PC-9 (cell line): ENCODE measurements at places on chromosomes 6 and 20. TPM values are rescaled to one million over a fixed set of nuclear protein-coding genes. Genes with fewer than 3 reads are reported as not detected.
A peak's percentile ranks its signal among the peaks of the same experiment; 100 is the strongest.

DNA sequence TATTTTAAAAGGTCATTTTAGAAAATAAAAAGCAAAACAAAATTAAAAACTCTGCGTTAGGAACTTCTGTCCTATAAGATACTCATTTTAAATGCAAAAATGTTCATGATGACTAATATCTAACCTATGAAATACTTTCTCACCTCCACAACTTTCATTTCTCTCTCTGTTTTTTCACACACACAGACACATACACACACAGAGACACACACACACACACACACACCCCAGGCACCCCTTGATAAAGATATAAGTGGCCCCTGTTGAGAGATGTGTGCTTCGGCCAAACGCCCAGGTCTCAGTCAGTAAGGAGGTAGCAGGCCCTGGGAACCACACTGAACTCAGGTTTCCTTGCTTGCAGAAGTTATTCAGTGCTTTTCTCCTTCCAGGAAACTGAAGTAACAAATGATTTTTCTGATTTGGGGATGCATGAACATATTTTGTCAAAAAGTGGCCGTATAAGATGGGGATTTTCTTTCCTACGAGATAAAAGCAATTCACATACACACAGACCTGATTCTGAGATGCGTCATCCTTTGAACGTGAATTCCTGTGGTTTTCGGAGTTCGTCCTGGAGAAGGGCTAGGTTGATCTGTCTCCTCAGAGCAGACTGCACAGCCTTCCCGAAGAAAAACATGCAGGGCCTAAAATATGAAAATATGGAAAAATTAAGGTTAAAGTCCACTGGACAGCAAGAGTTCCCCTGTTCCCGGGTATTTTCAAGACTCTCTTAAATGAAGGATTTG lies 306.8 kb upstream of the FOXQ1 start:
- H3K4me3 ChIP-seq, result no peak overlapping the region; the same call in 1 of the 2 replicates
- no peaks in the 10 kb centered on the region for H3K27me3 ChIP-seq
- H3K36me3 ChIP-seq, result no peaks in the 10 kb centered on the region
- DNase-seq, result peak; percentile 39
- no peak overlapping the region for H3K27ac ChIP-seq

DNA sequence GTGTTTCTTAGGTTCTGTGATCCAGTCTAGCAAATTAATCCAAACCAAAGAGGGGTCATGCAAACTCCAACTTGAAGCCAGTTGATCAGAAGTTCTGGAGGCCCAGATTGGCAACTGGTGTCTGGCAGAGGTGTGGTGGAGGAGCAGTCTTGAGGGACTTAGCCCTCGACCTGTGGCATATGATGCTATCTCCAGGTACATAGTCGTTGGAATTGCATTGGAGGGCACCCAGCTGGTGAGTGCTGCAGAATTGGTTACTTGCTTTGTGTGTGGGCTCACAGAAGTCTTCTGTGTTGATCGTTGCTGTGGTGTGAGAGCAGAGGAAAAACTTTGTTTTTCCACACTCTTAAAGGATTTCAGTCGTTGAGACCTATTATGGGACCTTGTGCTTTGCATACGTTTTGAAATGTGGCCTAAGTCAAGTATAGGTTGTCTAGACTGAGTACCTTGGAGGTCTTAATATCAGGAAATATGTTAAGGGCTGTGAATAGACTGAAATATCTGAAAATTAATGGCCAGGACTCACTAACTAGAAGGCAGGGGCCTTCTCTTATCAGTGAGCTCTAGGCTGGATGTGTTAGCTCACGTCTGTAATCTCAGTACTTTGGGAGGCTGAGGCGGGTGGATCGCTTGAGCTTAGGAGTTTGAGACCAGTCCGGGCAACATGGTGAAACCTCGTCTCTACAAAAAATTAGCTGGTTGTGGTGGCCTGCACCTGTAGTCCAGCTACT lies 7.8 kb downstream of the PANK2 start:
- H3K4me3 ChIP-seq, result no peak overlapping the region
- peaks cover 34% of the 10 kb centered on the region for H3K4me1 ChIP-seq
- H3K27me3 ChIP-seq, result no peaks in the 10 kb centered on the region
- H3K27ac ChIP-seq, result no peak overlapping the region

DNA sequence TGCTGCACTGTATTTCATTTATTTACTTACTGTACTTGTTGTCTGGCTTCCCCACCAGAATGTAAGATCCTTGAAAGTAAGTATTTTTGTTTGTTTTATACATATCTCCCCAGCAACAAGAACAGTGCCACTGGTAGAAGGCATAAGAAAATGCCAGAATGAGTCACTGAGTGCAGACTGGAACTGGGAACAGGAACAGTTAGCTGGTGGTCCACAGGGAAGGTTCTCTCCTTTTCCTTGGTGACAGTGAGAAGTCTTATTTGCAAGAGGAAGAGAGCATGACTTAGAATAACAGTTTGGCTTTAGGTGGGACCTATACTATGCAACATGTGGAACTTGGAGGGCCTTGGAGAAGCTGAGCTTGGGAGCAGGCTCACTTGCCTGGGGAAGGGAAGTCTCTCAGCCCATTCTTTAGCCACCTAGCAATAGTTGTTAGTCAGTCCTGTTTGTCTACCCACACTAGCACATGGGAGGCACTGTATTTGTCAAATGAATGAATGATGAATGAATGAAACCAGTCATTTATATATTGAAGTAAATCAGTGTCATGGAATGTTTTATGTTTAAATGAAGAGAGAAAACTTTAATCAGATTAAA lies 203.5 kb downstream of the KCNQ5 start:
- no peaks in the 10 kb centered on the region for H3K36me3 ChIP-seq
- peak; percentile 41 for DNase-seq
- no peaks in the 10 kb centered on the region for H3K4me1 ChIP-seq
- H3K4me3 ChIP-seq, result no peak overlapping the region
- no peak overlapping the region for H3K27ac ChIP-seq
- no peaks in the 10 kb centered on the region for H3K27me3 ChIP-seq

GRCh38 chr6:133767357-133767970 lies 121.4 kb upstream of the TCF21 start:
- no peaks in the 10 kb centered on the region for H3K27me3 ChIP-seq
- peaks cover 12% of the 10 kb centered on the region for H3K4me1 ChIP-seq
- no peaks in the 10 kb centered on the region for H3K36me3 ChIP-seq
- no peak for DNase-seq
- H3K4me3 ChIP-seq, result no peak overlapping the region
- no peak overlapping the region for H3K27ac ChIP-seq

DNA sequence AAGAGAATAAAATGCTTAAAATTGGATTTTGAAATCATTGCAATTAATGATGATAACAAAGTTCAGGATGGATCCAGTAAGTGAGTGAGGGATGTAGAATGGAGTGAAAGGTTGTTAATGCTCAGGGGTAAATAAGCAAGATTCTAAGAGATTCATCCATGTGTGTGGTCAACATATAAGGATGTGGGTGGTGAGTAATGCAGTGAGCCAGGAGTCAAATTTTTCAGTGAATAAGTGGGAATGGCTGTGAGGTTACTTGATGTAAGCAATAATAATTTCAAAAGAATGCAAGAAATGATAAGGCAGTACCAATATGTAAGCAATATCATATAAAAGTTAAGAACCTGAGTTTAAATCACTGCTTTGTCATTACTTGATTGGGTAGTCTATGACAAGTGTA lies 207.5 kb upstream of the ADGRB3 start:
- no peaks in the 10 kb centered on the region for H3K36me3 ChIP-seq
- H3K4me1 ChIP-seq, result no peaks in the 10 kb centered on the region
- H3K4me3 ChIP-seq, result no peak overlapping the region
- H3K27ac ChIP-seq, result no peak overlapping the region
- no peaks in the 10 kb centered on the region for H3K27me3 ChIP-seq

- no peak overlapping the region for H3K4me3 ChIP-seq
- no peaks in the 10 kb centered on the region for H3K27me3 ChIP-seq
- no peak for DNase-seq
- H3K36me3 ChIP-seq, result peaks cover 7% of the 10 kb centered on the region; the same call in 1 of the 2 replicates
These were observed 20.4 kb downstream of the OSBPL2 start for GRCh38 chr20:62258499-62259293.

HUS1B gene
- 0.94 and 1.2 TPM in 2 replicates for total RNA-seq

CASS4 gene
- total RNA-seq, result 0.15 TPM in 1 of 2 replicates, not detected in the other

DNA sequence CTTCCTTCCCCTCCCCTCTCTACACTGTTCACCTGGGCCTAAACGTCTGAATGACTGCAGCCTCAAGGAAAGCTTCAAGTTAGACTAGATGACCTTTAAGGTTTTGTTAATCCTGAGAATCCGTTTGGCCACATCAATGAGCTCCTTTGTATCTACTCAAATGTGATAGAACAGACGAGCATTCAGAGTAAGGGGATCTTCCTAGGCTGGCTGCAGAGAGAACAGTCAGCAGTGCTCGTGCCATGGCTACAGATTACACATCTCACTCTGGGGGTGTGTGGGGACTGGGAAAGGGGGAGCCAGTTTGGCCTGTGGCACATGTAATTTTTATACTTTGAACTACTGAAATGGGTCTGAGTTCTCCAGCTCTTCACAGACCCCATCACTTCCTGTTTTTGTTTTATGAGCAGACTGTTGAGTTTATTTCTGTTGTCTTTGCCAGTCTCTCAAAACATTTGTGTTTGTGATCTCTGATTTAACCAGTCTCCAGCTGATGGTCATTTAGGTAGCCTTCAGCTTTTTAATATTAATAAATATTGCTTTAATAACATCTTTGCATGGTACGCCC lies 50.9 kb downstream of the KCNS1 start:
- no peaks in the 10 kb centered on the region for H3K4me1 ChIP-seq
- H3K27ac ChIP-seq, result no peak overlapping the region
- H3K27me3 ChIP-seq, result no peaks in the 10 kb centered on the region
- H3K4me3 ChIP-seq, result no peak overlapping the region
- 0 out of 2 replicates have a peak, but pooled peaks cover 6% of the 10 kb centered on the region for H3K36me3 ChIP-seq

GRCh38 chr20:46959081-46959692 lies 64.5 kb downstream of the EYA2 start:
- H3K27ac ChIP-seq, result peak overlapping the region; percentile 54
- peak; percentile 98 for DNase-seq
- no peaks in the 10 kb centered on the region for H3K36me3 ChIP-seq
- peaks cover 55% of the 10 kb centered on the region for H3K4me1 ChIP-seq
- no peaks in the 10 kb centered on the region for H3K27me3 ChIP-seq

CDSN gene
- 1.0 and 1.9 TPM in 2 replicates for total RNA-seq

DNA sequence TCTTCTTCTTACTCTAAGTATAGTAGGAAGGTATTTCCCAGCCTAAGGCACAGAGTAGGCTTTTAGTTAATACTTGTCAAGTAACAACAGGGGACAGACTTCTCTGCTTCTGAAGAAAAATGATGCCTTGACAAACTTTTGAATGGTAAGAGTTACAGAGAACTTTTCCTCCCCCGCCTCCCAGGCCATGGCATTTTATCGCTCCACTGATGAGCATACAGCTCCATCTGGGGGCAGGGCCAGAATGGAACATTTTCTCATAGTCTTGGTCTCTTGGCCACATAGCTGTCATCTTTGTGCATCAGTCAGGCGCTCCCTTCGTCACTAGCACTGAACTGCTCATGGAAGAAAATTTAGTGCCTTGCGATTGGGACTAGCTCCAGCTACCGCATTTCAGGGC lies 1066.8 kb upstream of the CITED2 start:
- peak; percentile 19 for DNase-seq
- H3K27me3 ChIP-seq, result no peaks in the 10 kb centered on the region
- no peak overlapping the region for H3K4me3 ChIP-seq
- H3K36me3 ChIP-seq, result no peaks in the 10 kb centered on the region
- H3K27ac ChIP-seq, result no peak overlapping the region
- H3K4me1 ChIP-seq, result peaks cover under 1% of the 10 kb centered on the region; the same call in 1 of the 2 replicates

IRAK1BP1 gene
- total RNA-seq, result 4.3 TPM in 2 replicates

GRCh38 chr20:3446779-3447178 lies 24.0 kb upstream of the ATRN start:
- H3K4me3 ChIP-seq, result no peak overlapping the region
- no peaks in the 10 kb centered on the region for H3K27me3 ChIP-seq
- no peak overlapping the region for H3K27ac ChIP-seq
- DNase-seq, result peak; percentile 92
- no peaks in the 10 kb centered on the region for H3K36me3 ChIP-seq

DNA sequence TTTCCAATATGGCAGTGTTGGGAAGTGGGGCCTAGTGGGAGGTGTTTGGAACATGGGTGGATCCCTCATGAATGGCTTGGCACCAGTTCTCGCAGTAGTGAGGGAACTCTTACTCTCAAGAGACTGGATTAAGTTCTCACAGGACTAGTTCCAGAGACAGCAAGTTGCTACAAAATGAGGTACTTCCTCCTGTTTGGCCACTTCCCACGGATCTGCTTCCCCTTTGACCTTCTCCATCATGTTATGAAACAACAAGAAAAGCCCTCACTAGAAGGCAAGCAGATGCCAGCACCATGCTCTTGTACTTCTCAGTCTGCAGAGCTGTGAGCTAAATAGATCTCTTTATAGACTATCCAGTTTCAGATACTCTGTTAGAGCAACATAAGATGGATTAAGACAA lies 3.1 kb downstream of the RSPH3 start:
- peaks cover 33% of the 10 kb centered on the region for H3K36me3 ChIP-seq
- H3K4me3 ChIP-seq, result no peak overlapping the region
- no peaks in the 10 kb centered on the region for H3K27me3 ChIP-seq
- DNase-seq, result no peak
- H3K4me1 ChIP-seq, result peaks cover 47% of the 10 kb centered on the region

- H3K36me3 ChIP-seq, result 0 out of 2 replicates have a peak, but pooled peaks cover 9% of the 10 kb centered on the region
- peaks cover 39% of the 10 kb centered on the region for H3K4me1 ChIP-seq
- DNase-seq, result no peak
- H3K4me3 ChIP-seq, result peak overlapping the region; percentile 35; the same call in 1 of the 2 replicates
These were observed 1088.9 kb upstream of the CITED2 start for GRCh38 chr6:140463312-140463710.

DNA sequence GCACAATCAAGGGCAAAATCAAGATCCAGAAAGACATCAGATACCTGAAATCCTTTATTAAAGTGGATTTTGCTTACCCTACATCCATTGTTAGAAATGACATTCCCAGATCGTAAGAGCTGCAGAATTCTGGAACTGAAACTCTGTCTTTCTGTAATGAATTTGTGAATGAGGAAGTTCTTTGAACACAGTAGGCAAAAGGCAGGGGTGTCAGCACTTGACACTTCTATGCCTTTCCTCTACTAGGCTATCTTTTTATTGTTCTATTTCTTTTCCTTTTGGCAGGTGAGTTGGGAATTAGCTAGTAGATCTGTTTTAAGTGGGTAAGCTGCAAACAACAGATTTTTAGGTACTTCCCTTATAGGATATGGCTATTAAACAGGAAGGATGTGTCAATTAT lies 126.3 kb downstream of the CARMIL1 start:
- H3K4me1 ChIP-seq, result no peaks in the 10 kb centered on the region
- H3K27me3 ChIP-seq, result no peaks in the 10 kb centered on the region
- no peak overlapping the region for H3K4me3 ChIP-seq
- DNase-seq, result no peak
- H3K27ac ChIP-seq, result no peak overlapping the region
- no peaks in the 10 kb centered on the region for H3K36me3 ChIP-seq

FERMT1 gene
- total RNA-seq, result 18.2 and 20.6 TPM in 2 replicates

SLC2A4RG gene
- total RNA-seq, result 167 and 233 TPM in 2 replicates

GRCh38 chr20:48706116-48706656 lies 121.6 kb downstream of the PREX1 start:
- H3K27ac ChIP-seq, result no peak overlapping the region
- H3K36me3 ChIP-seq, result no peaks in the 10 kb centered on the region
- no peak overlapping the region for H3K4me3 ChIP-seq
- H3K4me1 ChIP-seq, result peaks cover 7% of the 10 kb centered on the region; the same call in 1 of the 2 replicates
- DNase-seq, result no peak
